Activated T-helper 1 cell treated with anti-CD3 and anti-CD28 coated beads, Interleukin-2, amount 50 U/mL, for 16 hours (primary cell): ENCODE measurements at places on chromosomes 11 and 22.

- DNase-seq, result no peak
Measured at GRCh38 chr11:75543806-75544205, 18.1 kb upstream of the GDPD5 start.

DNA sequence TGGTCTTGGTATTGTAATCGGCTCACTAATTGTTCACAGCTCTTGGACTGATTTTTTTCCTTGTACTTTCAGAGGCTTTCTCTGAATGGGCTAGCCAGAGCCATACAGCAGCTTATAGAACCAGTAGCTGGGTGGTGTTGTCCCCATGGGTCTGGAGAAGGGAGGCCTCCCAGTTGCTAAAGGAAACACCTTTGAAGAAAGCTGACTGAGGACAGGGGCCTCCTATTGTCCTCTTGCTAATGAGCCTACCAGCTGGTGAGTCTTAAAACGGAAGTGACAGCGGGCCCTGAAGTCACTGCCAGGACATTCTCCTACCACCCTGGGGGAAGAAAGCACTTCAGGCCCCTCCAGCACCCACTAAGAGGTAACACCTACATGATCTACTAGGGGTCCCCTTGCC lies 9.9 kb downstream of the FADS3 start:
- DNase-seq, result no peak

DNA sequence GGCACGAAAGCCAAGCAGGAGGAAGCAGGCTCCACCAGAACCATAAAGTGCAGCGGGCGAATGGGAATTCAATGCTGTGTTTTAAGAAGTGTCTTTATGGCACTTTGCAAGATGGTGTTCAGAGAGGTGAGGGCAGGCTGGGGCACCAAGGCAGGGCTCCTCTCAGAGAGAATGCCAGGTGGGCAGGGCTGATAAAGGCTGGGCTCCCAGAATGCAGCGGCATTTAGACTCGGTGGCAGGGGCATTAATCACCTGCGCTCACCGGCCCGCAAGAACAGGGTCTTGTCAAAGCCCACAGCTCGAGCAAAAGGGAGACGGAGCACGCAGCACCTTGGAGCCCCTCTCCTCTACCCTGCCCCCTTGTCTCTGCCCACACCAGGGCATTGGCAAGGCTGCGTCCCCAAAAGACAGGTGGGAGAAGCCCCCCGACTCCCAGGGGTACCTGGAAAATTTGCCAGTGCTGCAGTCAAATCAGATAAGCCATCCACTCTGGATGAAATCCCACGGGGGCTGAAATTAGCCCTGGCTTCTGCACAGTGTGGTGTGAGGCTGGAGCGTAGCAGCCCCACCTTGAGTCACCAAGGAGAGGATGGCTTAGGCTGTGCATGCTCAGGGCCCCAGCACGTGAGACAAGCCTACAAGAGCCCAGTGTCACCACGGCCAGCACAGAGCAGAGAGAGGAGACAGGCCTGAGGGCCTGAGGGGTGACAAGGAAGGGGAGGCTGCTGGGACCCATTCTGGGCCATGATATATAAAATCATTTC lies 8.1 kb downstream of the MACROD1 start:
- DNase-seq, result no peak

- DNase-seq, result no peak
Measured at GRCh38 chr11:27995083-27995482, 112.9 kb downstream of the KIF18A start.

GRCh38 chr11:68282141-68282860 lies 10.5 kb upstream of the C11orf24 start:
- DNase-seq, result no peak

DNA sequence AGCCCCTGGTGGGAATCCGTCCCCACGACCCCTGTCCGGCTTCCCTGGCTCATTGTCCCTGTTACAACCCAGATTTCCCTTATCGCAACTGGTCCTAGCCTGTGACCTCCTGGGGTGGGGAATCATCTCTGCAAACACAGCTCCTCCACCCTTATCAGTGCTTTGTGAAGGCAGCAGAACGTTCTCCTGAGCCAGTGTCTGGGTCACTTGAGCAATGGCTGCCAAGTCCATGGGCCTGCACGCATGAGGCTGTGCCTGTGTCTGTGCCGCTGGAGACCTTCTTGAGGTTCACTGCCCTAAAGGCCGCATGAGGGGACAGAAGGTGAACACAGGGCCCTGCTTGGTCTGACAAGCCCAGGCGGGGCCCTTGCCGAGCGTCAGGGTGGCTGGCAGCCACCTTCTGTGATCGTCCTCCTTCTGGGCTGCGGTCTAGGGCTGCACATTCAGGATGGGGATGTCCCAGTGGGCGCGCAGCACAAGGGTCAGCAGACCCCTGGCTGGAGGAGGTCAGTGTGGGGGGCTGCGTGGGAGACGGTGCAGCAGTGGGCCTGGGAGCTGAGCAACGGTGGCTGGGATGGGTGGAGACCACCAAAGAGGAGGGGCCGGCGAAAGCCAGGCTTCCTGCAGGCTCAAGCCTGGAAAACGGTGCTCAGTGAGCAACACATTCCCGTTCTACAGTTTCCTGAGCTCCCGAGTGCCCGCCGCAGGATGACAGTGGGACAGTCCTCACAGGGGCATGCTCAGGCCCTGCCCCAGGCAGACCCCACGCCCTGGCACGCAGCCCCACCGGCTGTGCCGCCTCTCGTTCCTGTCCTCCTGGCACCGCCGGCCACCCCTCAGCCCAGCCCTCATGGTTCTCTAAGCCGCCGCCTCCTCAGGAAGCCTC lies 74.1 kb downstream of the CDKN1C start:
- no peak for DNase-seq

DNA sequence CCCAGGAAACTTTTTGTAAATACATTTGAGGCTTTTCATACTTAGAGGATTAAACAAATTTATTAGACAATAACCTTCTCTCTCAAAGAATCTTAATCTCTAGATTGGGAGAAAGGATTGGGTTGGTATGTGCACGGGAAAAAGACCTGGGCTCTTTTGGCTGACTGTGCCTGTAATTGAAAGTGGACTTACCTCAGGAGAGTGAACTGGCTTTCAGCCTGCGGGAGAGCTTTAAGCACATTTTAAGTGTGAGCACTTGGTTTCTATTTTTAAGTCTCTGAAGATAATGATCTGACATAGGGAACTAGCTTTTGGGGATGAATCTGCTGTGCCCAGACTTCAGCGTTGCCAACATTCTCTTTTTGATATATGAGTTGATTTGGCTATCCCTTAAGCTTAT lies 35.8 kb downstream of the UVRAG start:
- DNase-seq, result no peak

DNA sequence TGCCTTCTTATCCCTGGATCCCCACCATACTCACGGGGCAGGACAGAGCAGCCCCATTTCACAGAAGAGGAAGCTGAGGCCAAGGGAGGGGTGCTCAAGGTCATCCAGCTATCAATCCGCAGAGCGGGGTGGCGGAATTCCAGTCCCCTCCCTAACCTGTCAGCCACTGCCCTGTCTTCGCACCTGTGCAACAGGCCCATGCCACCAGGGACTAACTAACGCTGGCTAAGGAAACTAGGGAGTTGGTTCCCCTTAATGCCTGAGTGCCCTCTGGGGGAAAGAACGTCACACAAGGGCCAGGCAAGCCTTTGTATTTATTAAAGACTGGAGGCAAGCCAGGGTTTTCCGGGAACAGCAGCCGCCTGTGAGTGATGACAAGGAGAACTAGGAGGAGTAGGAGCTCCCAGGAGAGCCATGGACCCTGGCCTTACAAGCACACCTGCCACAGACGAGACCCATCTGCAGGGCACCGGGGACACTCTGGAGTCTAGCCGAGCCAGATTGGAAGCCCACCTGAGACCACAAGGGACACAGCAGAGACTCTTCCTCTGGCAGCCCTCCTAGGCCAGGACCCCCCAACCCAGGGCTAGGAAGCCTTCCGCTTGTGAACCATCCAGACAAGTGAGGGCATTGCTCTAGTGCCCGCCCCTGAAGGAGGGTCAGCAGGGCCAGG lies 64.4 kb downstream of the MYH9 start:
- no peak for DNase-seq

GRCh38 chr11:102611291-102611690 lies 13.8 kb downstream of the MMP20 start:
- DNase-seq, result no peak

DNA sequence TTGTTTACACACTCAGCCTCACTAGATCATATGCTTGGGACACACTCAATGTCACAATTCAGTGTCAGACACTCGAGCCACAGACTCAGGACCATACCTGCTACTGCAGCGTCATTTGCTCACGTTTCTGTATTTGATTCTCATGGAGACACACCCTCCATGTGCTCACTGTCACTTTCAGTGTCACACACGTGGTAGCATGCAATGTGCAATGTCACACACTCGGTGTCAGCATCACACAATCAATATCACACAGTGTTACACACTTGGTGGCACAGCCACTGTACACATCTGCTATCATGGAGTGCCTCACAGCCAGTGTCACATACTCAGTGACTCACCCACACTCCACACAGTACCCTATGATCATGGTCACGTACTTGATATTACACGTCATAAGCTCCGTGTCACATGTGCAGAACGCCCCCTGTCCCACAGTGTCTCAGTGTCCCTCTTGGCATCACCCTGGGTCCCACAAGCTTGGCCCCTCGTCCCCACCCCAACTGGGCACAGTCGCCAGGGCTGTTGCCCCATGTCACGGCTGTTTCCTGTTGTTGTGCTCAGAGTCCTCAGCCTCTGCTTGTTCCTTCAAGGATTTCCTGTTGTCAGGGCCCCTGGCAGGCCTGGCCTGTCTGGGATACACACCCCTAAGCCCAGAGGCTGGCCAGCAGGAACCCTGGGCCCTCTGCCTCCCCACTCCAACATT lies 49.6 kb downstream of the PDE2A start:
- DNase-seq, result no peak

- no peak for DNase-seq
Measured at GRCh38 chr22:33476716-33477115, 418.5 kb upstream of the SYN3 start.

DNA sequence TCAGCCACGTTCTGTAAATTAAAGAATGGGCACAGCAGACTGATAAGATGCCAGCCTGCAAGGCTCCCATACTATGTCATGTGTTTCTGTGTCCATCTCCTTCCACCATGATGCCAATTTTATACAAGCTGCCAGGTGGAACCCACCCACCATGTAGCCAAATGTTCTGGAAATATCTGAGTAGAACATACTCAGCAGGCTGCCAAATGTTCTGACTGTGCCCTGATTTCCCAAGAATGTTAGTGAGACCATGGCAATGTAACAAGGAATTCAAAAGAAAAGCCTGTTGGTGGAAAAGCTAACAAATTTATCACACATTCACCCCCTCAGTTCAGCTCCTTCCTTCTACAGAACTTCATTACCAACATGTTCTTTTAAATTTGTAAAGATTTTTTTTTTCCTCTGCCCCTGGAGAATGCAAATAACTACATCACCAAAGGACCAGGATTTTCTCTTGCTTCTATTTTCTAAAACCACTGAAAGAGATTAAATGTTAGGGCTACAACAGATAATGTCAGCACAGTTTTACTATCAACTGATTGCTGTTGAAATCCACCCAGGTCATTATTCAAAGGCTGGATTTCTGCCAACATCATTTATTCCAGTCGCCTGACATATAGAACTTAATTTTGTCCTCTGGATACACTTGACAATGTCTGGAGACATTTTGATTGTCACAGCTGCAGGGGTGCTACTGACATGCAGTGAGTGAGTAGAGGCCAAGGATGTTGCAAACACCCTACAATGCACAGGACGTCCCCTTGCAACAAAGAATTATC lies 3.1 kb downstream of the DMC1 start:
- no peak for DNase-seq

GRCh38 chr11:14125529-14125928 lies 163.0 kb downstream of the SPON1 start:
- DNase-seq, result no peak

DNA sequence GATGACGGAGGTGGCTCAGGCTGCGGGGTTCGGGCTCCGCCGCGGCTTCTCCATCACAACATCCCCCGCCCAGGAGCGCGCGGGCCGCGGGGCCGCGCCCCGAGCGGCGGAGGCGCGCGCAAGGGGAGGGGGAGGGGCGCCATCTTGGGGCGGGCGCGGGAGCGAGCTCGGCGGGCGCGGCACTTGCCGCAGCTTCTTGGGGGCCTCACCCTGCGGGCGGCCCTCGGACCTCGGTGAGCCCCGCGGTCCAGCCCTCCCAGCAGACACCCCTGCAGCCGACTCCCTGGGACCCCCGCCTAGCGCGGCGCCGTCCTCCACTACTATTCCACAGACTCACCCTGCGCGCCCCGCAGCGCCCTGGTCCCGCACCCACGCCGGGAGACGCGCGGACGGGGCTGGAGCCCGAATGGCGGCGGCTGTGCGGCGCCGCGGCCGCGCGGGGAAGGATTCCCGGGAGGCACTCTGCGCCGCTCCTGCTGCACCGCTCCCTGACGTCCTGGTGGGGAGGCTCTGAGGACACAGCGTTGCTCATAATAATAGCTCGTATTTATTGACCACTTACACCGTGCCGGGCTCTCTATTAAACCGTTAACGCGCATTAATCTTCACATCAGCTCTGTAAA lies at the start of gene APBB1:
TSS of gene APBB1 (minus strand) at position 86 of the 623 bp plus-strand sequence. CDS start 7,747 bp downstream, outside the sequence.
- DNase-seq, result peak; percentile 50

GRCh38 chr11:59615120-59615636 lies 396 bp downstream of the OSBP start:
- peak; percentile 56 for DNase-seq

DNA sequence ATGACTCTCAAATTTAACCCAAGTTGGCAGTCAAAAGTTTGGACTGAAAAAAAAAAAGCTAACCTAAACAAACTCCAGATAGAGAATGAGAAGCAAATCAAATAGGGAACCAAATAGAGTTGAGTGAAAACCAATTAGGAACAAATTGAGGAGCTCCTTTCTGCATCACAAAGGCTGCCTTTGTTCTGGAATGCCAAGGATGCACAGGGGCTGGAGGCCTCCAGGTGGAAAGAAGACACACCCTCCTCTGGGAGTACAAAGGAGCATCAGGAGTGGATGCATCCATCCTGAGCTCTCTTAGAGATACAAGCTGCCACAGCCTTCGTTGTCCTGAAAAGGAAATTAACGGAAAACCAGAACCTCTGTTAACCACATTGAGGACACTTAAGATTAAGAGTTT lies 73.3 kb downstream of the MRGPRX1 start:
- no peak for DNase-seq

- DNase-seq, result no peak
Measured at GRCh38 chr22:35605369-35605680, 11.8 kb downstream of the MB start.

DNA sequence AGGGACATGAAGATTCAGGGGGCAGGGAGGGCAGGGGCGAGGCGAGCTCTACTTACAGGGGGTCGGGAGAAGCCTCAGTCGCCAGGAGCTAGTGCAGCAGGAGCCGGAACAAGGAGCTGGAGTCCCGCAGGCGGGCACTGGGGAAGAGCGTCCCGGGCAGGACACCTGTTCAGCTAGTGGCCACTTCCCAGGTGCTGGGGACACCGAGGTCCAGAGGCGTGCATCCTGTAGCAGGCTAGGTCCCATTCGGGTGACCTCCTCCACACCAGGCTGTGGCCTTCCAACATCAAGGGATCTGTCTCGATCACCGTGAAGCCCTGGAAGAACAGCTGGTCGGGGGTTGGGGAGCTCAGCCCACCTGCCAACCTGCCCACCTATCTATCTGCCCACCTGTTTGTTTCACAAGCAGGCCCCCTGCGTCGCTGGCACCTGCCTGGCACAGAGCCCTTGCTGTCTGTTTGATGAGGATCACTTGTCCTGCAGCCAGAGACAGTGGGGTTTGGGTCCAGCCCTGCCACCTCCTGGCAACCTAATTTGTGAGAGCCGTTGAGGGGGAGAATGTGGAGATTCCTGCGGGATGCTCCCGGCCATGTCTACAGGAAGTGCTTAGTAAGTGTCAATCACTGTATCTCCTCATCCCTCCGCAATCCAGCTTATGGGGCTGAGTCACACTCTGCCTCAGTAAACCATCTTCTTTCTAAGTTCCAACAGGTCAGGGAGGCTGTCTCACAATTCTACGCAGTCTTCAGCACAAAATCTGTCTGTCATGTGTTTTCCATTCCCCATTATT lies 940.9 kb downstream of the BRD1 start:
- DNase-seq, result no peak

- DNase-seq, result no peak
Measured at GRCh38 chr11:75173336-75173735, 22.4 kb downstream of the SLCO2B1 start.
